CD4-positive, alpha-beta T cell (primary cell): ENCODE measurements at places on chromosomes 7 and 10. TPM values are rescaled to one million over a fixed set of nuclear protein-coding genes. Genes with fewer than 3 reads are reported as not detected.

The CCT6A gene
- 33.0 TPM for total RNA-seq

The FEZF1 gene
- not detected for total RNA-seq

The TMEM130 gene
- total RNA-seq = 0.39 TPM

The TSPAN15 gene
- 2.5 TPM for total RNA-seq

The TMEM254 gene
- 5.6 TPM for total RNA-seq

The NPFFR1 gene
- total RNA-seq = 0.03 TPM

The HMX2 gene
- not detected for total RNA-seq

The ZPBP gene
- not detected for total RNA-seq

The CPA4 gene
- total RNA-seq = not detected

The FKBP6 gene
- not detected for total RNA-seq

The LRIT1 gene
- not detected for total RNA-seq

The STK32C gene
- total RNA-seq = 5.2 TPM

The RADIL gene
- not detected for total RNA-seq

The NKX1-2 gene
- not detected for total RNA-seq

The PRTFDC1 gene
- total RNA-seq = 0.67 TPM

The FAM20C gene
- 1.7 TPM for total RNA-seq
